Thyroid gland (tissue), 4 donors: ENCODE measurements at places on chromosomes 2 and 18.

- H3K4me3 ChIP-seq = no peak overlapping the region
- H3K27ac ChIP-seq = no peak overlapping the region
- H3K27me3 ChIP-seq = no peaks in the 10 kb centered on the region
- H3K36me3 ChIP-seq = no peaks in the 10 kb centered on the region
Measured at GRCh38 chr2:150889141-150889540, 372.5 kb downstream of the RBM43 start.

DNA sequence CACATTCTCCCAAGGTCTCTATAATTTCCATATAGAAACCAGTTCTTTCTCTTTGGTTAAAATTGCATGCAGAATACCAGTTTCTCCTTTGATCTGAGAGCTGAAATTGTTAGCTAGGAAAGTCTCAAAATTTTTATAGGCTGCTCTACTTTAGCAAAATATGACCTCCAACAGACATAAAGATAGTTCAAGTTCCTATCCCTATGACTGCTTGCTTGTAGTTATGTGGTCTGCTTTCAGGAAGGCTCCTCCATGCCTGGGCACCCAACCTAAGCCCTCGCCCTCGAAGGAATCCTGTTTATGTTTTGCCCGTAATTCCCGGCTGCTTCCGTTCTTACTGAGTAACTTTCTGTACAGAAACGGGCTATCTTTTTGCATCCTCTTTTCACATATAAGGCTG is 28.0 kb upstream of the LTBP1 start:
- DNase-seq = no peak
- no peak overlapping the region for H3K27ac ChIP-seq

- no peaks in the 10 kb centered on the region for H3K27me3 ChIP-seq
- no peaks in the 10 kb centered on the region for H3K36me3 ChIP-seq
- no peak for DNase-seq
- peaks cover 5% of the 10 kb centered on the region for H3K4me1 ChIP-seq
- no peak overlapping the region for H3K27ac ChIP-seq
Measured at GRCh38 chr2:134220344-134220974, 33.4 kb upstream of the MGAT5 start.

- H3K27ac ChIP-seq = no peak overlapping the region
- H3K27me3 ChIP-seq = no peaks in the 10 kb centered on the region
- no peak overlapping the region for H3K4me3 ChIP-seq
- H3K4me1 ChIP-seq = no peaks in the 10 kb centered on the region
- H3K36me3 ChIP-seq = peaks cover 6% of the 10 kb centered on the region
Measured at GRCh38 chr2:127961729-127962128, 66.1 kb downstream of the SAP130 start.

GRCh38 chr2:216536734-216537210 is 38.1 kb downstream of the RPL37A start:
- H3K27ac ChIP-seq = no peak overlapping the region
- peaks cover 32% of the 10 kb centered on the region for H3K4me1 ChIP-seq
- no peak for DNase-seq
- no peak overlapping the region for H3K4me3 ChIP-seq

- no peak for DNase-seq
- no peaks in the 10 kb centered on the region for H3K36me3 ChIP-seq
- peaks cover 65% of the 10 kb centered on the region for H3K27me3 ChIP-seq
- no peak overlapping the region for H3K4me3 ChIP-seq
- no peak overlapping the region for H3K27ac ChIP-seq
Measured at GRCh38 chr2:236172255-236173035, 4.3 kb upstream of the GBX2 start.

- peak; percentile 58 for DNase-seq
- H3K27ac ChIP-seq = peak overlapping the region; percentile 84
- H3K4me3 ChIP-seq = no peak overlapping the region
- no peaks in the 10 kb centered on the region for H3K36me3 ChIP-seq
Measured at GRCh38 chr2:96970910-96971309, 15.5 kb downstream of the FAM178B start.

- no peaks in the 10 kb centered on the region for H3K27me3 ChIP-seq
- DNase-seq = no peak
- H3K27ac ChIP-seq = no peak overlapping the region
- no peaks in the 10 kb centered on the region for H3K4me1 ChIP-seq
- no peak overlapping the region for H3K4me3 ChIP-seq
Measured at GRCh38 chr2:238869-239268, 25.0 kb downstream of the SH3YL1 start.

- no peaks in the 10 kb centered on the region for H3K4me1 ChIP-seq
- no peaks in the 10 kb centered on the region for H3K27me3 ChIP-seq
- no peak overlapping the region for H3K4me3 ChIP-seq
- H3K27ac ChIP-seq = no peak overlapping the region
Measured at GRCh38 chr2:193272011-193272410, 1077.3 kb upstream of the TMEFF2 start.

DNA sequence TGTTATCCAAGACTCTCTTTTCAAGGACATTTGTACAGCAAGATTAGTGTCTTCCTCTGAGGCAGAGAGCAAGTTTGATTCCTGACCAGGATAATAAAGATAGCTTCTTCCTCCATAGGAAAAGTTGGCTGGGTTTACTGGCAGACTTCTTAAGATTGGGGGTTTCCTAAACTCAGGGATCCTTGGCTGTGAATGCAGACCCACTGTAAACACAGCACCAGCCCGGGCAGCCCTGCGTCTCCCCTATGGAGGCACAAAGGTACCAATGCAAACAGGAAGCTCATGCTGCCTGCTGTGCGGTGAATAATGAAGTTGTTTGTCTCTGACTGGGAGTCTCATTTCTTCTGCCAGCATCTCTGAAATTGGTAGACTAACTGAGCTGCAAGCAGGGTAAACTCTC is 96.2 kb upstream of the ARHGAP28 start:
- no peak for DNase-seq
- H3K36me3 ChIP-seq = no peaks in the 10 kb centered on the region
- H3K27me3 ChIP-seq = no peaks in the 10 kb centered on the region
- no peak overlapping the region for H3K4me3 ChIP-seq

GRCh38 chr2:57758686-57759085 is 287.9 kb upstream of the VRK2 start:
- no peak overlapping the region for H3K27ac ChIP-seq
- DNase-seq = no peak
- no peaks in the 10 kb centered on the region for H3K27me3 ChIP-seq

- no peak overlapping the region for H3K4me3 ChIP-seq
- no peak for DNase-seq
Measured at GRCh38 chr2:33015421-33016142, 68.8 kb downstream of the LTBP1 start.

DNA sequence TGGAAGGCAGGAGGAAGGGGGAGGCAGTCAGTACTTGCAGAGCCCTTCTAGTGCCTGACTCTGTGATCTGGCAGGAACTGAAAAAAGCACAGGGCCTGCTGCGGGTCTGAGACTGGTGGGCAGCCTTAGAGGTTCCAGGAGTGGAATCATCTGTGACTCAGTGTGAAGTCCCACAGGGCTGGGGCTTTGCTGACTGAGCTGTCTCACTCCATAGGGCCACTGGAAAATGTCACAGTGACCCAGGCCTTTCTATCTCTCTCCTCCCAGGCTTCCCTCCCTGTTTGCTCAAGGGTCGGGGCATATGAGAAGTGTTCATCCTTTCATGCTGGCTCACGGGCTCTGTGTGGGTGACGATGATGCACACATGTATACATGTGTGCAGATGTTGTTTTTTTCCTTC is 47.1 kb upstream of the ZFP36L2 start:
- H3K4me3 ChIP-seq = no peak overlapping the region
- H3K27ac ChIP-seq = peak overlapping the region; percentile 93
- peaks cover 72% of the 10 kb centered on the region for H3K4me1 ChIP-seq
- H3K36me3 ChIP-seq = no peaks in the 10 kb centered on the region
- peak; percentile 58 for DNase-seq
- no peaks in the 10 kb centered on the region for H3K27me3 ChIP-seq

GRCh38 chr2:146228020-146228393 is 1616.8 kb upstream of the ACVR2A start:
- H3K4me1 ChIP-seq = no peaks in the 10 kb centered on the region
- DNase-seq = no peak
- H3K36me3 ChIP-seq = no peaks in the 10 kb centered on the region
- no peaks in the 10 kb centered on the region for H3K27me3 ChIP-seq

DNA sequence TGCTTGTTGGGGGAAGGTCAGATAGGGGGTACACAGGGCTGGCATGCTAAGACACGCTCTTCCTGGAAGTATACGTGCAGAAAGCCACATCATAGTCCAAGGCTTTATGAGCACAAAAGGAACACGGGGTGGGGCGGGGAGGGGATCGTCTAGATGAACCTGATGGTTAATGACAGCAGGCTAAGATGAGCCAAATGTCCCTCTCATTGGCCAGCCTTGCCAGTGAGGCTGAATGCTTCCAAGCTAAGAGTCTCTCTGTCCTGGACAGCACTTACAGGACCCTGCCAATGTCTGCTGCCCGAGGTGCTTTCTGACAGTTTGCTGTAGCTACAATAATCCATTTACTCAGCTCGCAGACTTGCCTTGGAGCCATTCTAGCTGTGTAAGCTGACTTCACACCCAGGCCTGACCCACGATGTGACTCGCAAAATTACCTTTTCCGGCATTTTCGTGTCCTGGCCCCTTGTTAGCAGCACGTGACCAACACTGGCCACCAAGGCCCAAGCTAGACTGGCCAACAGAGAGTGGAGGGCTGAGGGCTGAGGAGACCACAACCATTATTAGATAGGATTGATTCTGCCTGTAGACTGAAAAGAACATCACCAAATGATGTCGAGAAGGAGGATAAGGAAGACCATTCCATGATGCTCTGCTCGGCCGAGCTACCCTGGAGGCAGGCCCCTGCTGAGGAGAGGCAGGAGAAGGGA is 84.2 kb downstream of the MALT1 start:
- no peaks in the 10 kb centered on the region for H3K4me1 ChIP-seq
- no peak overlapping the region for H3K4me3 ChIP-seq
- DNase-seq = no peak
- H3K36me3 ChIP-seq = no peaks in the 10 kb centered on the region
- H3K27ac ChIP-seq = no peak overlapping the region

GRCh38 chr2:177908182-177908581 is 164.4 kb downstream of the PDE11A start:
- H3K27ac ChIP-seq = no peak overlapping the region
- no peak for DNase-seq
- no peak overlapping the region for H3K4me3 ChIP-seq
- H3K4me1 ChIP-seq = no peaks in the 10 kb centered on the region
- H3K27me3 ChIP-seq = no peaks in the 10 kb centered on the region

GRCh38 chr2:224357098-224357901 is 44.6 kb downstream of the FAM124B start:
- H3K4me3 ChIP-seq = no peak overlapping the region
- DNase-seq = peak; percentile 26
- no peak overlapping the region for H3K27ac ChIP-seq

DNA sequence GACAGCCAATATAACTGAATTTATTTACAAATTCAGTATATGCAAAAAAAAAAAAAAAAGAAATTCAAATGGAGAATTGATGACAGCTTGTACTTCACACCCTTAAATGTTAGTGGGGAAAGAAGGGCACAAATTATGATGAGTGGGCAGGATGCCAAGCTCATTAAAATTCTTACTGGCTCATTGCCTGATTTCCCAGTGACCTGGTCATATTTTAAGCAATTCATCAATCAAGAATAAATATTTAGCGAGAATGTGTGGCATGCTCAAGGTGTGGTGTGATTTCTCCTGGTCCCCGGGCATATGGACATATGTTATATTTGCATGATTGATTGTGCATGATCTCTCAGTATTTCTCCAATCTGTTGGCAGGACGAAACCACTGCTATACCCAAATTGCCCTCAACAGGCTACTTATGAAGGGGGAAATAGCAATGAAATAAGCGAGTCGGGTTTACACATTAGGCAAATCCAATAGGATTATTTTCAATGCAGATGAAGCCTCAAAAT is 883.0 kb downstream of the LRRTM4 start:
- no peaks in the 10 kb centered on the region for H3K36me3 ChIP-seq
- no peaks in the 10 kb centered on the region for H3K4me1 ChIP-seq
- H3K27ac ChIP-seq = no peak overlapping the region
- no peaks in the 10 kb centered on the region for H3K27me3 ChIP-seq
- no peak overlapping the region for H3K4me3 ChIP-seq
- DNase-seq = no peak

DNA sequence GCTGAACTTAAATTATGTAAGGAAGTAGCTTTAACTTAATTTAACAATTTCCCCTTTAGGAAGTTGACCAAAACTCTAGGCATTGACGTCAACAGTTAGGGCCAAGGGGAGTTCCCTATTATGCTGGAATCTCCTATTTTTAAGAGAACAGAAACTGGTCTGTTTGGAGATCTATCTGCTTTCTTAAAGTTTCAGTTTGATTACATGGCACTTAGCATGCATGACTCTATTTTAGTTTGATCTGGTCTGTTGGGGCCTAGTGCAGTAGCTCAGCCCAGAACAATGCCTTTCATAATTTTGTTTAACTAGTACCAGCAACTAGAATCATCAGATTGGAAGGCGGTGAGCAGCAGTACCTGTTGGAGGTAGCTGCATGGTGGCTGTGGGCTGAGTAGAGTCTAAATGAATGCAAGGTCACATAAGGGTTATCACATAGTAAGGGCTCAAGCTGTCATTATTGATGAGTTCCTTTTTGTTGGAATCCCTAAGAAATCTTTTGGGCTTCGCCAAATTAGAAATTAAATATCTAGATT is 60.5 kb upstream of the ZNG1B start:
- H3K4me3 ChIP-seq = no peak overlapping the region
- H3K36me3 ChIP-seq = no peaks in the 10 kb centered on the region
- H3K27me3 ChIP-seq = no peaks in the 10 kb centered on the region

DNA sequence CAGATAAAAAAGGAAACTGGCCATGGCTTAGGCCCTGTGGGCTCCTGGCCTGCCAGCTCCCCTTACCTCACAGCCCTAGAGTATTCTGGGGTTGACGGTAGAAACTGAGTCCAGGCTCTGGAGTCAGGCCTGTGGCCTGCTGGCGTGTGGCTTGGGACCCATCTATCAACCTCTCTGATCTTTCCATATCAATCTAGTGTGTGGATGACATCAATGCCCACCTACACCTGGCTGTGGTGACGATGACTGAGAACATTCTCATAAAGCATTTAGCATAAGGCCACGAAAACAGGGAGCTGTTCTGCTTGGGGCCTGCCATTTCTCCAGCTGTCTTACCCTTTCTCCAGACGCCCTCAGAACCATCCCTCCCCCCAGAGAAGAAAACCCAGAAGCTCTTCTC is 17.9 kb downstream of the PCARE start:
- H3K27ac ChIP-seq = no peak overlapping the region
- H3K36me3 ChIP-seq = no peaks in the 10 kb centered on the region
- H3K27me3 ChIP-seq = no peaks in the 10 kb centered on the region
- H3K4me3 ChIP-seq = no peak overlapping the region
- no peaks in the 10 kb centered on the region for H3K4me1 ChIP-seq

DNA sequence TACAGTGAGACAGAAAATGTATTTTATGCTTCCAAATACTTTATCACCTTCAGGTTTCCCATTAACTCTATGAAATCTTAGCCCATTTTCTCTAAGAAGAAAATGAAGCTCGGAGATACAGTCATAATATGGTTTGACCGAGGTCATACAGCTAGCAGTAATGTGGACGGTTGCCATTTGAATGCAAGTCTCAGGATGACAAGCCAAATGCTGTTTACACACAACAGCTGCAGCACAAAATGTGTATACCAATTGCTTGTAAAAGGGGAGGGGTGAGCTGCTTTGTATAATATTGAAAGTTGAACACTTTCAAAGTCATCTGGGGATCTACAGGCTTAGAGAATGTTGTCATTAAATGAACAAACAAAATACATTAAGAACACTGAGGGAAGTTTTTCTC is 93.8 kb upstream of the FSIP2 start:
- no peaks in the 10 kb centered on the region for H3K36me3 ChIP-seq
- no peak overlapping the region for H3K4me3 ChIP-seq
- no peak overlapping the region for H3K27ac ChIP-seq
